Hypothalamus (tissue), 51 donors: ENCODE measurements at places on chromosomes 1 and 21.

DNA sequence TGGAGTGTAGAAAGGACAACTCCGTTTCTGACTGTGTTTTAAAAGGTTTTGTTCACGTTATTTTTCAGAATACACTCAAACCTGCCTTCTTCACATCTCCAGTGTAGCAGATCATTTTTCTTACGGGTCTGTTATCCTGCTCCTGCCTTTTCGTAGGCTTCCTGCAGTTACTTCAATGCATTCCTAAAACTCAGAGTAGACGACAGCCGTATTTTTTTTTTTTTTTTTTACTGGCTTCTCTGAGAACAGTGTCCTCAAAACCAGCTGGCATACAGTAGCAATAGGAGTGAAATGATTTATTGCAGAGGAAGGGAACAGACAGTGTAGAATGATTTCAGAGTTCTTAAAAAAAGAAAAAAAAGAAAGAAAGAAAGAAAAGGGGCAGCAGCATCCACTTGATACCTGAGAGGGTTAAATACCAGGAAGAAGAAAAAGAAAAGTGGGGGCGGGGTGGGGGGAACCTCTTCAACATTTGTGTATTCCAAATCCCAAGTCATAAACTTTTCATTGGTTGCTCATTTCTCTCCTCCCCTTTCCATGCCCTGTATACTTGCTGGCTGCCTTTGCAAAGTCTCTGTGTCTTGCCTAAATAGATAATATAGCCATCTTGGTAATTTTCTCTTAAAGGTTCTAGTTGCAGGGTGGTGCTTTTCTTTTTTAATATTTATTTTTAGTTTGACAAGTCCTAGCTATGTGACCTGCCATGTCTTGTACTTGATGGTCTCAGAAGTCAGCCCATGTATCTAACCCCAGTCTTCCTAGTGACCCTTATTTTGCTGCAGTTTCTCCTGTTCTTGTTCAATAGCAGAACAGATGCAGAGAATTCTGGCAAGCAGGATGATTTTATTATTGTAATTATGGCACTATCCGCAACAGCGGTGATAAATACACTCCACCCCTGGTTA lies 2.8 kb downstream of the TGFB2 start:
- DNase-seq: no peak

DNA sequence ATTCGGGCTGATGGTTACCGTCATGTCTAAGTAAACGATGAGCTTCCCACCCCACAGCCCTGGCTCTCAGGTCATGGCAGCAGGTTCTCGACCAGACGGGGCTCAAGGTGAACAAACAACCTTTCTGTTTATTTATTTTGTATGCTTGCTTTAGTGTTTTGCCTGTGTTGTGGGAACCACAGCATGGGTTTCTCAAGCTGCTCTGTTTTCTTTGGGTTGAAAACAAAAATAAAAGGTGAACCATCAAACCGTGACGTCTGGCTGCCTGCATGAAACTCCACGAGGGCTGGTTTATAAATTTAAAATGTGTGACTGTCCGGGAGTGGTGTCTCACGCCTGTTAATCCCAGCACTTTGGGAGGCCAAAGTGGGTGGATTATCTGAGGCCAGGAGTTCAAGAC lies 28.0 kb downstream of the TMEM51 start:
- no peak for DNase-seq

GRCh38 chr21:37983336-37984095 lies 67.3 kb upstream of the KCNJ6 start:
- DNase-seq: no peak

DNA sequence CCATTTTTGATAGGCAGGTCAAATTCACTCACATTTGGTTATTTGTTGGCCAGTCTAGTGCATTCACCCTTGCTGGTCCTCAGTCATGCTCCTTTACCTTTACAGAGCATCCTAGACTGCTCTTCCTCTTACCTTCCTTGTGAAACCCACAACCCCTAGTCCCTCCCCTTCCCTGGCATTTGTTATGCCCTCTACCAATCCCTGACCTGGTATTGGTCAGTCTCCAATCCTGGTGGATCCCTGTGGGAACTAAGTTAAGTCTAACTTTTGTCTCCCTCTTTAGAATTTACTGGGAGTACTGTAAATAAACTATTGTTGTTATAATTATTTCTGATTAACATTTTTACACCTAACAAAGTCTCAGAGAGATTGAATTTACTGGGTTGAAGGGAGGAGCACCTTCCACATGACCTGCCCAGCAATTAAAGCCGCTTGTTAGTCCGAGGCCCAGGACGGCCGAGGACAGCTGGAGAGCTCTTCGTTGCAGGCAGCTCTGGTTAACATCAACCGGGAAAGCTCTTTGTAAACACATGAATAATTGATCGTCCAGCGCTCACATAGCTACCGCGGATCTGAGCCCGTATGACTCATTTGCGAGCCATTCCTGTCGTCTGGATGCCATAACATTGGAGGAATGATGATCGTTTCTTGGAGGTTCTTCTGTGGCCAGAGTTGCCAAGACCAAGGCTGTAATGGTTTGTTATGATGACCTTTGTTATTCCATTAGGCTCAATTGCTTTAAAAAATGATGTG lies 31.9 kb downstream of the MTARC1 start:
- DNase-seq: no peak

DNA sequence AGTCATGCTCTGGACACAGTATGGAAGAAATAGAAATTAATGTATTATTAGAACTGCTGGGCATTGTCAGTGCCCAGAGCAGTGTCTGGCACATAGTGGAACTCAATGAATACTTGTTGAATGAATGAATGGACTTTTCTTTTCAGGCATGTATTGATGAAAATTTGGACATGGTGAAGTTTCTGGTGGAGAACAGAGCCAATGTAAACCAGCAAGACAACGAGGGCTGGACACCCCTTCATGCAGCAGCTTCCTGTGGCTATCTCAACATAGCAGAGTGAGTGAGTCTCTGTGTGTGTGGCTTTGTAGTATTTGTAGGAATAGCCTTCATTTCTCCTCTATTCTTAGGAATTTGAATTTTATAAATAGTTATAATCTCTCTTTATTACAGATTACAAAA lies 68.1 kb downstream of the PPP1R12B start:
- no peak for DNase-seq

GRCh38 chr1:62991152-62991551 lies 207.2 kb downstream of the ATG4C start:
- no peak for DNase-seq

GRCh38 chr1:109502364-109502851 lies 7.1 kb downstream of the AMIGO1 start:
- DNase-seq: no peak

GRCh38 chr1:235980976-235981375 lies 83.9 kb downstream of the NID1 start:
- DNase-seq: no peak

DNA sequence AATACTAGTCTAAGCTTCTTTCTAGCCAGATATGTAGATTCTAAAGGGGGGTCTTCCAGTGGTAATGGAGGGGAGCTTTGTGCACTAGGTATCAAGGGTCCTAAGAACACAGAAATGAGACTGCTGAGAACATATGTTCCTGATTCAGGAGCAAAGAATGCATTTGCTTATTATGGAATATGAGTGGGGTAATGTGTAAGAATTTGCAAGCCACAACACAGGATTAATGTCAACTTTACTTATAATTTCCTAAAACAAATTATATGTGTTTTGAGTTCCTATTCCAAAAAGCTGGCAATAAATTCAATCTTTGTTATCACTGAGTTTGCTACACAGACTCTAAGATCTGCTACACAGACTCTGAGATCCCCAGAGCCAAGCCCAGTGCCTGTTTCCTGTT lies 357.0 kb upstream of the PTBP2 start:
- DNase-seq: no peak
